ENCODE measurements at places on chromosomes 2 and 18. TPM values are rescaled to one million over a fixed set of nuclear protein-coding genes. Genes with fewer than 3 reads are reported as not detected.
A peak's percentile ranks its signal among the peaks of the same experiment; 100 is the strongest.

Gene TCF7L1
- total RNA-seq, result 57.2 TPM

Gene IL1RN
- not detected for total RNA-seq

Gene STAMBP
- 39.4 TPM for total RNA-seq

Gene GFPT1
- 50.9 TPM for total RNA-seq

Gene RAMP1
- 105 TPM for total RNA-seq

Gene SETBP1
- total RNA-seq, result 32.2 TPM

Gene RRM2
- 79.8 TPM for total RNA-seq

Gene UGT1A6
- not detected for total RNA-seq

- peaks cover 12% of the 10 kb centered on the region for H3K4me1 ChIP-seq
- peak overlapping the region; percentile 64 for H3K27ac ChIP-seq
Observed at GRCh38 chr2:43212931-43213330, 13.5 kb downstream of the ZFP36L2 start.

- no peak overlapping the region for H3K27ac ChIP-seq
- H3K36me3 ChIP-seq, result no peaks in the 10 kb centered on the region
- H3K4me1 ChIP-seq, result peaks cover 9% of the 10 kb centered on the region
- DNase-seq, result no peak
- peaks cover 19% of the 10 kb centered on the region for H3K27me3 ChIP-seq
Observed at GRCh38 chr2:108927936-108928659, 60.9 kb downstream of the EDAR start.

DNA sequence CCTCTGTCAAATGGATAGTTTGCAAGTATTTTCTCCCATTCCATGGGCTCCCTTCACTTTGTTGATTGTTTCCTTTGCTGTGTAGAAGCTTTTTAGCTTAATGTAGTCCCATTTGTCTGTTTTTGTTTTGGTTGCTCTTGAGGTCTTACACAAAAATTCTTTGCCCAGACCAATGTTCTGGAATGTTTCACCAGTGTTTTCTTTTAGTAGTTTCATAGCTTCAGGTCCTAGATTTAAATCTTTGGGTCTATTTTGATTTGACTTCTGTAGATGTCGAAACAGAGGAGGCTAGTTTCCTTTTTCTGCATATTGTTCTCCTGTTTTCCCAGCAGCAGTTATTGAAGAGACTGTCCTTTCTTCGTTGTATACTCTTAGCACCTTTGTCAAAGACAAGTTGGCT, 351.6 kb downstream of the PTPRM start:
- no peak for DNase-seq
- H3K36me3 ChIP-seq, result no peaks in the 10 kb centered on the region
- H3K27ac ChIP-seq, result no peak overlapping the region
- peaks cover 8% of the 10 kb centered on the region for H3K4me1 ChIP-seq
- no peak overlapping the region for H3K4me3 ChIP-seq

DNA sequence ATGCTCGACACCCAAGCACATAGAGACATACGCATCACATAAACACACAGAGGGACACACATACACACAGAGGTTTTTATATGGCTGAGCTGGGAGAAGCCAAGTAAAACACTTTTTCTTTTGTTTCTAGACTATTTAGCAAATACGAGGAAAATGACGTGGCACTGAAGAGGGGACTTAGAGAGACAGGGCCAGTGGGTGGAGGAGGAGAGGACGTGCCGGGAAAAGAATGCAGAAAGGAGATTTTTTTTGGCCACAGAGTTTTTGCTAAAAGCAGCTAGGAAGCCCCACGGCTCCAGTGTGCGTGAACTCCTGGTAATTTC, 168.5 kb upstream of the KLF7 start:
- peaks cover 20% of the 10 kb centered on the region for H3K27me3 ChIP-seq
- H3K4me1 ChIP-seq, result peaks cover 21% of the 10 kb centered on the region
- H3K27ac ChIP-seq, result no peak overlapping the region
- H3K4me3 ChIP-seq, result no peak overlapping the region
- no peak for DNase-seq

DNA sequence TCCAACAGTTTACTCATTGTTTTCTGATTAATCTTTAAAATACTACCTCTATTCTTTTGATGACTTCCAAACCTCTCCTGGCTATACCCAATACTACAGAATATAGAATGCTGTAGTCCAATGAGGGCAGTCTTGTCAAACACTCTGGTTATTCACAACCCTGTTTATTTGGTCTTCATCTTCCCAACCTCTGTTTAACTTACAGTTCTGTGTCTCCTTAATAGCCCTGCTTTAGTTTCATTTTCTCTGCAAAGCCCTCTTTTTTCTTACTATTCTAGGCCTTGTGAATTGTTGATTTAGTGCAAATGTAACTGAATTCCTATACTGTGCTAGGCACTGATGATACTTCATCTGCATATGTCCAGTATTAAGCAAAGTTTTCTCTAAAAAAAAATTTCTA, 40.0 kb downstream of the ACVR2A start:
- H3K4me3 ChIP-seq, result no peak overlapping the region
- no peak overlapping the region for H3K27ac ChIP-seq
- H3K27me3 ChIP-seq, result no peaks in the 10 kb centered on the region
- H3K36me3 ChIP-seq, result no peaks in the 10 kb centered on the region
- peaks cover 14% of the 10 kb centered on the region for H3K4me1 ChIP-seq

DNA sequence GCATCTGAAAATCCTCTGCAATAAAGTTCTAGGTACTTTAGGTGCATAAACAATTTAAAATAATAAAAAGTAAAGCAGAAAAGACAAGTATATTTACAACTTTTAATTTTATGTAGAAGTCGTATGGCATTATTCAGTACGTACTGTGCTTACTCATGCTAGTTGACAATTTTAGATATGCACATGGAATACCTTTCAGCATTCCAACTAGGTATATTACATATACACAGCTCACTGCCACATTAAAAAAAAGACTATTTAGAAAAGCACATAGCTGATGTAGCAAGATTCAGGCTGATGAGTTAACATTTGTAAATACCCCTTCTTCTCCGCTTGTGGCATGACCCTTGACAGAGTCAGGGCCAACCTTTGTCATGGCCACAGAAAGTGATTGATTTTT, 171.2 kb downstream of the FBXO15 start:
- no peak for DNase-seq
- H3K27ac ChIP-seq, result no peak overlapping the region
- no peaks in the 10 kb centered on the region for H3K36me3 ChIP-seq

GRCh38 chr2:129015397-129016285, 697.0 kb upstream of the HS6ST1 start:
- no peak overlapping the region for H3K27ac ChIP-seq
- H3K4me1 ChIP-seq, result peaks cover 19% of the 10 kb centered on the region
- no peak for DNase-seq
- no peak overlapping the region for H3K4me3 ChIP-seq
- H3K36me3 ChIP-seq, result no peaks in the 10 kb centered on the region

GRCh38 chr2:186572705-186573104, 17.2 kb upstream of the ITGAV start:
- H3K36me3 ChIP-seq, result no peaks in the 10 kb centered on the region
- no peak overlapping the region for H3K4me3 ChIP-seq
- no peak for DNase-seq
- H3K4me1 ChIP-seq, result peaks cover 15% of the 10 kb centered on the region
- no peak overlapping the region for H3K27ac ChIP-seq
- H3K27me3 ChIP-seq, result no peaks in the 10 kb centered on the region

DNA sequence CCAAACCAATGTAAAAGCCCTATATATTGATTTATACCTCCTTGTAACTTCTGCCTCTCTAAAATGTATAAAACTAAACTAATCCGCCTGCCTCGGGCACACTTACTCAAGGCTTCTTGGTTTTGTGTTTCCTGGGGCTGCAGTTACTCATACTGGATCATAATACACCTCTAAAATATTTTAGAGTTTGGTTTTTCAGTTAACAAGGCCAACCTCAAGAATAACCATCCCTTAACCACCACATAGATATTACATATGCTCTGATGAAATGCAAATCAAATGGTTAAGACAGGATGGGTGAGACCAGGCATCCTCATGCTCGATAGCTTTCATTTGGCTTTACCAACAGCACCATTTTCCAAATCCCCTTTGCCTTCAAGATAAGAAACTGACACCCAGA, 46.4 kb downstream of the UXS1 start:
- H3K4me1 ChIP-seq, result no peaks in the 10 kb centered on the region
- H3K4me3 ChIP-seq, result no peak overlapping the region
- peaks cover 12% of the 10 kb centered on the region for H3K36me3 ChIP-seq
- no peak overlapping the region for H3K27ac ChIP-seq
- no peaks in the 10 kb centered on the region for H3K27me3 ChIP-seq
- no peak for DNase-seq

DNA sequence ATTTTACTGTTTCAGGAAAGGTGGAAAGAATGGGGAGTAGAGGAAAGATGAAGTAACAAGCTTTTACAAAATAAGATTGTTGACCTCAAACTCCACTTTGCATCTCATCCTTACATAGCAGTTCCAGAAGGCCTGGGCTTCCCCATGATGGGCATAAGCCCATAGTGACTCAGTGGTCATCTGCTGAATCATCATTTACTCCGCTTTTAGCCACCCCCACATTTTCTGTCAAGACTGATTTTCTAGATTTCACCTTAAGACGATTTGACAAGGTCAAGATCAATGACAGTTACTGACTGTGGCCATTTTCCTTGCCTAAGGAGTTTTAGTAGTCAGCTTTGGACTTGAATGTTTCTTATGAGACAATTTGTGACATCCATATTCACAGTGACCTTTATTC, 49.4 kb downstream of the PLEKHM3 start:
- no peak for DNase-seq
- H3K27me3 ChIP-seq, result no peaks in the 10 kb centered on the region
- peaks cover 30% of the 10 kb centered on the region for H3K4me1 ChIP-seq
- H3K27ac ChIP-seq, result no peak overlapping the region
- H3K36me3 ChIP-seq, result peaks cover 4% of the 10 kb centered on the region
- H3K4me3 ChIP-seq, result no peak overlapping the region

DNA sequence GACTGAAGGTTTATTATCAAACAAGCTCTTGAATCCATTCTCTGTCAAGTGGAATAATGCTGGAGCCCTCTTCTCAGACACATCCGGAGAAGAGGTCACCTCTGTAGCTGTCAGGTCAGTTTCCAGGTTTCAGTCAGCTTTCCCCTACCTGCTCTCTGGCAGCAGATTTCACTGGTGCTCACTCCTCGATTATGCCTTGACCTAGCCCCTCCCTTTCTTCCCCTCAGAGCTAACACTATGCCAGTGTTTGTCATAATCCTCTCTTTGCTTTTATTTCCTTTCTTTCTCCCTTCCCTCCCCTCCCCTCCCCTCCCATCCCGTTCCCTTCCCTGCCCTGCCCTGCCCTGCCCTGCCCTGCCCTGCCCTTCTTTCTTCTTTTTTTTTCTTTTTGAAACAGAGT, 22.5 kb upstream of the PLEKHM3 start:
- H3K4me1 ChIP-seq, result peaks cover 2% of the 10 kb centered on the region
- no peak overlapping the region for H3K4me3 ChIP-seq
- no peak overlapping the region for H3K27ac ChIP-seq
- no peaks in the 10 kb centered on the region for H3K36me3 ChIP-seq
- no peaks in the 10 kb centered on the region for H3K27me3 ChIP-seq
- no peak for DNase-seq

- no peak overlapping the region for H3K27ac ChIP-seq
- no peaks in the 10 kb centered on the region for H3K27me3 ChIP-seq
- no peak overlapping the region for H3K4me3 ChIP-seq
- no peaks in the 10 kb centered on the region for H3K4me1 ChIP-seq
- H3K36me3 ChIP-seq, result no peaks in the 10 kb centered on the region
Observed at GRCh38 chr2:58796239-58796910, 555.2 kb upstream of the FANCL start.

GRCh38 chr2:109345653-109346480, 216.9 kb downstream of the SH3RF3 start:
- H3K36me3 ChIP-seq, result no peaks in the 10 kb centered on the region
- H3K4me3 ChIP-seq, result no peak overlapping the region

DNA sequence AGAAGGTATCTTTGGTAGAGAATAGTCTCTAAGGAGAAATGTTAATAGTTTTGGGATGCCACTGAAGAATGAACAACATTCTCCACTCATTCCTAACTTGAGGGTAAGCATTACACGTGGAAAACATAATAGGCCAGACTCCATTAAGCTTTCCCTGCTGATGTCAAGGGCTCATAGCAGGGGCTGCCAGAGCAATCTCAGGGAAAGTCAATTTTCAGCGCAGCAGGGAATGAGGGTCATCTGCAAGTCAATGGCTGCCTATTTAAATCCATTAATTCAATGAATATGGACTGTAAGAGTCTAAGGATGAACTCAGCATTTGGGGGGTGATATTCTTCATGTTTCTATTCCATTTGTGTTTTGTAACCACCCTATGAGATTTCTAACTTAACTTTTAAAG, 144.2 kb upstream of the ARL4C start:
- H3K4me3 ChIP-seq, result no peak overlapping the region
- H3K36me3 ChIP-seq, result peaks cover 3% of the 10 kb centered on the region
- H3K27ac ChIP-seq, result no peak overlapping the region
- H3K4me1 ChIP-seq, result no peaks in the 10 kb centered on the region
- no peaks in the 10 kb centered on the region for H3K27me3 ChIP-seq

- H3K4me1 ChIP-seq, result peaks cover 38% of the 10 kb centered on the region
- H3K36me3 ChIP-seq, result no peaks in the 10 kb centered on the region
- no peak overlapping the region for H3K4me3 ChIP-seq
- no peak for DNase-seq
- H3K27ac ChIP-seq, result no peak overlapping the region
Observed at GRCh38 chr2:105645031-105645937, 99.4 kb upstream of the NCK2 start.

GRCh38 chr18:69935319-69936190, 12.1 kb downstream of the CD226 start:
- DNase-seq, result no peak
- H3K27me3 ChIP-seq, result no peaks in the 10 kb centered on the region
- H3K4me1 ChIP-seq, result no peaks in the 10 kb centered on the region
- no peak overlapping the region for H3K27ac ChIP-seq
- no peaks in the 10 kb centered on the region for H3K36me3 ChIP-seq
- no peak overlapping the region for H3K4me3 ChIP-seq

- no peak overlapping the region for H3K4me3 ChIP-seq
- H3K27me3 ChIP-seq, result no peaks in the 10 kb centered on the region
- no peak for DNase-seq
Observed at GRCh38 chr2:56055405-56055804, 128.4 kb upstream of the CCDC85A start.
